NCI-H1105 treated with DMSO at 0.1 percent for 48 hours (cell line): ENCODE measurements at places on chromosomes 7 and 10.

DNA sequence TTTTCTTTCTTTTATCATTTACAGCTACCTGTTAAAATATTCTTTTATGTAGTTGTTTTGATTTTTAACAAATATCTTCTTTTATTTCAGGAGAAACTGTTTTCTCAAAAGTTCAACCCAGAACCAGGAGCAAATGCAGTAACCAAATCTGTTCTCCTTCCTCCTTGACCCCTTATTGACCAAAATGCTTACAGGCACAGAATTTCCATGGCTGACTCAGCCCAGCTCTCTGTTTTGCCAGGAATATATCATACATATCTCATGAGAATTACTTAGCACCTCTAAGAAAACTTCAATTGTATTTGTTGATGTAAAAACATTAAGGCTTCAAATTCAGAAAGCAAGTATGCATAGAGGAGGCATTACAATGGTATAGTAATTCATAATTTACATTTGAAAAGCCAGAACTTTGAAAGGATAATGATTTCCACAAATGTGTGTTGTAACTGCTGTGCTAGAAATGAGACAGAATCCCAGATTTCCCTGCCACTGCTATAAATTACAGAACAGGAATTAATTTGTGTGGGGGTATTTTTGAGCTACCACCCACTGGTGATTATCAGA lies 2.2 kb downstream of the GSAP start:
- DNase-seq, result no peak

- DNase-seq, result no peak
Observed at GRCh38 chr10:58217612-58218011, 50.1 kb downstream of the IPMK start.

DNA sequence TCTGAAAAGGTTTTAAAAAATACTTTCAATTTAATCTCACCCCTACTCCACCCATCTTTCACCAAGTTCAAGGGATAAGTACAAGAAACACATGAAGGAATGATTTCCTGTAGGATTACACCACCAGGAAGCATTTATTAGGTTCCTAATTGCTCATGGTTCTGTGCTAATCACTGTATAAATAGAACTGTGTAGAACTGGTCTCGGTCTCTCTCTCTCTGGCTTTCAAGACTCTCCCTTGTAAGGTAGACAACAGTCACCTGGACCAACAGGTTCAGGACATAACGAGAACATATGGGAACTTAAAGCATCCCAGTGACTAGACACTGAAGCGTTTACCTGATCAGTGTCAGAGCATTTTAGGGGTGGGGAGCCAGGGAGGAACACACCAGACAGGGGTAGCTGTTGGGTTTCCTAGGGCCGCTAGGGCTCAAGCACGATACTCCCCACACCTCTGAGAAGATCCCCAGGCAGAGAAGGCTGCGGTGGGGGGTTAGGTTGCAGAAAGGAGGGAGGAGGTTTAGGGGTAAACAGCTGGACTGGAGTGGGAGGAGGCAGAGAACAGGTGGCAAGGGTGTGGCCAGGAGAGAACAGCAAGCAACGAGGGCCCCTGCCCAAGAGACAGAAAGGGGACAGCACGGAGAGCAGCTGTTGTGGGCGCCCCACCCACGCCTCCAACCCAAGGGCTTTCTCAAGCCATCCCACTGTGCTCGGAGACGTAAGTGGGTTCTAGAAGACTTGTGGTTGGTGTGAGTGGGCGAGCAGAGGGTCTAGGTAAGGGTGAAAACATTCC lies 52.5 kb upstream of the USP6NL start:
- no peak for DNase-seq

DNA sequence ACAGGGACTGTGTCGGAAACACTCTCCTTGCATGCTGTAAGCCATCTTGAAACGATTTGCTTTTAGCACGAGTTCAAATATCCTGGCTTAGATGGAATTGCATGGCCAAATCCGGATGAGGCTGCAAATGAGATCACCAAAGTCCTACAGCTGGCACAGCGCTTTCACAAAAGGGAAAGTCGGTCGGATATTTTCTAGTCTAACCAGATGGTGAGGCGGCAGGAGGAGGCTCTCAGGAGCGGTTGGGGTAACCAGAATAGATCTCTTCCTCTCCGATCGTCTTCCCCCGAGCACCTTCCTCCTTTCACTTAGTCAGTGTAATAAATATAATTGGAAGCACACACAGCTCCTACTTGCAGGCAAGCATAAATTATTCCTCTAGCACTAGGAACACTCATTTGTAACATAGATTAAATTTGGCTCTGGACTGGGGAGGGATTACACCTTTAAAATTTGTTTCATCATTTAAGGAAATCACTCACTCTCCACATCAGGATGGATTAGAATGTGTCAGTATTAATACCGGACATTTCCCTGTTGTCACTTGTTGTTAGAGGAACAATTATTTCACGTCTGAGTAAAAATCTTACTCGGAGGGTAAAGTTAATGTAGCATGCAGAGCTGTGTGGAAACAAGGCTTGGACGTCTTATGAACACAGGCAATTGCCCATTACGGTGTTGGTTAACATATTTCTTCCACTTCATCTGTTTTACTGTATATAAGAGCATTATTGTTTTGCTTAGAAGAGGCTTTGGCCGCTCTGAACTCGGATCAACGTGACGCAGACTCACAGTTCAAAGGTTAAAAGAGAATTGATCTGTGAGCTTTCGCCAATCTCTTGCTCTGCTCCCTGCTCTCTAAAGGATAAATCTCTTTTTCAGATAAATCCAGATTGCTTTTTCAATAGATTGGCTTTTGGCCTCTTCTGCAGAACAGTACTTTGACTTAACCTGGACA lies 857.9 kb downstream of the TYW1 start:
- DNase-seq, result no peak

- no peak for DNase-seq
Observed at GRCh38 chr7:137618748-137619147, 228.0 kb downstream of the DGKI start.

DNA sequence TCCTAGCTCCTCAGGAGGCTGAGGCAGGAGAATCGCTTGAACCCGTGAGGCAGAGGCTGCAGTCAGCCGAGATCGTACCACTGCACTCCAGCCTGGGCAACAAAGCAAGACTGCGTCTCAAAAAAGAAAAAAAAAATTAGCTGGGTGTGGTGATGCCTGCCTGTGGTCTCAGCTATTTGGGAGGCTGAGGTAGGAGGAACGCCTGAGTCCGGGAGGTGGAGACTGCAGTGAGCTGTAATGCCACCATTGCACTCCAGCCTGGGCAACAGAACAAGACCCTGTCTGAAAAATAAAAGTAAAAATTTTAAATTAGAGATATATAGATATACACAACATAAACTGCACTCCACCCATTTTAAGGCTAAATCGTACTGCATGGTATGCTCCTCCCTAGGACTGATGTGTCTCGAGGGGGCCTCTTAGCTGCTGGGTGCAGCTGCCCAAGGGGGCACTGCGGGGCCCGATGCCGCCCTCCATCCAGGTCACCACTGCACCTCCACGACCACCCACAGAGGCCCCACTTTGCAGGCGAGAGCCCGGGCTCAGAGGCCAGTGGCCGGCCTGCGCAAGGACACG lies 40.9 kb upstream of the FOXK1 start:
- DNase-seq, result no peak

GRCh38 chr10:70346155-70346554 lies 36.3 kb downstream of the LRRC20 start:
- DNase-seq, result no peak

GRCh38 chr7:116569737-116570136 lies 44.9 kb downstream of the CAV1 start:
- no peak for DNase-seq

GRCh38 chr7:117937049-117937752 lies 64.0 kb upstream of the CTTNBP2 start:
- DNase-seq, result peak; percentile 73

GRCh38 chr10:72648301-72648700 lies 22.4 kb upstream of the MICU1 start:
- DNase-seq, result no peak

DNA sequence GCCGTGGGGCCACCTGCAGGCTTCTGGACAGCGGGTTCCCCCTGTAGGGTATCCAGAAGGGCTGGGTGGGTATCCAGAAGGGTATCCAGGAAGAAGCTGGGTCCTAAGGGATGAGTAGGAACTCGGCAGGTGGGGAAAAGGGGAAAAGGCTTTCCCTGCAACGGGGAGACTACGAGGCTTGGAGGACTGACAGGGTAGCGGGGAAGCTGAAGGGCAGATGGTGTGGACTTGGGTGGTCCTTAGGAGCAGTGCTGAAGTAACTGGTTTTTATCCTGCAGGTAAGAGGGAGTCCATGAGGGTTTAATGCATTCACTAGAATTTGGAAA lies 525 bp downstream of the UBE2D4 start:
- DNase-seq, result no peak

DNA sequence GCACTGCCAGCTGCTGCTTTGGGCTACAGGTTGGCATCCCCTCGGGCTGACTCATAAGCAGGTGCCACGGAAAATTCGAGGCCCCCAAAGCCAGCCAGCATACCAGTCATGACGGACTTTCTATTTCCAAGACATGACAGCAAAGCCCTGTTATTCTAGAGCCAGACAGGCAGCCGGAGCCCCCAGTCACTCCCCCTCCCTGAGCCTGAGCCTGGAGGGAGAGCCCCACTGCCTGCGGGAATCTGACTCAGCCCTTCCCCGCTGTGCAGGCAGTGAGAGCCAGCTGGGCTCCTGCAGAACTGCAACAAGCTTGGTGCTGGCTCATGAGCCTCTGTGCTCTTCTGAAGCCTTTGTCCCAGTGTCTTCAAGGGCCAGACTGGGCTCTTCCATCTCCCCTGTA lies 15.8 kb downstream of the BTBD16 start:
- DNase-seq, result no peak

GRCh38 chr7:138099813-138100212 lies 23.6 kb downstream of the AKR1D1 start:
- DNase-seq, result no peak

DNA sequence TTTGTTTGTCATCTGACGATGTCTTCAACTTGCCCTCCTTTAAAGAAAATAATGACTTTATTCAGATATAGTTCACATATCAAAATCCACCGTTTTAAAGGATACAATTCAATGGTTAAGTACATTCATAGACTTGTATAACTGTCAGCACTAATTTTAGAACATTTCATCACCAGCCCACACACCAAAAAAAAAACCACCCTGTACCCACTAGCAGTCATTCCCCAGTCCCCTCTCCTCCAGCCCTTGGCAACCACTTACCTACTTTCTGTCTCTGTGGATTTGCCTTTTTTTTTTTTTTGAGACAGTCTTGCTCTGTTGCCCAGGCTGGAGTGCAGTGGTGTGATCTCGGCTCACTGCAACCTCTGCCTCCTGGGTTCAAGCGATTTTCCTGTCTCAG lies 5.3 kb upstream of the HILPDA start:
- DNase-seq, result no peak

- DNase-seq, result no peak
Observed at GRCh38 chr10:46268076-46268881, 18.5 kb upstream of the ANTXRL start.

- DNase-seq, result no peak
Observed at GRCh38 chr7:131294553-131294952, 33.1 kb upstream of the MKLN1 start.

DNA sequence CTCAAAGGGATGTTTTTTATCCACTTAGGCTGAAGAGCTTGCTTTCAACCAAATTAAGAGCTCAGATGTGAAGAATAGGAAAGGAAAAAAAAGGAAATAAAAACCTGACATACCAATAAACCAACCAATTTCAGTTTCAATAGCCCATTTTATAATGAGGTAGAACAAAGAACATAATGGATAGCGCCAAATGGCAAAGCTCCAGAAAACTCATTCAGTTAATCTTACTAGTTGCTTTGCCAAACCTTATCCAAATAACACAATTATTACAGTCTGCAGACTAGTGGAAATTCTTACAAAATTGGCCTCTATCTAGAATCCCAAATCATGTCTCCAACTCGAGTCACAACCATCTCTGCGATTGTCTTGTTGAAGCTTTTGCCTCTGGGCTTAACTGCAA lies 337.0 kb downstream of the CRPPA start:
- peak; percentile 95 for DNase-seq
